ENCODE measurements at places on chromosomes 3 and 15.
A peak's percentile ranks its signal among the peaks of the same experiment; 100 is the strongest.

DNA sequence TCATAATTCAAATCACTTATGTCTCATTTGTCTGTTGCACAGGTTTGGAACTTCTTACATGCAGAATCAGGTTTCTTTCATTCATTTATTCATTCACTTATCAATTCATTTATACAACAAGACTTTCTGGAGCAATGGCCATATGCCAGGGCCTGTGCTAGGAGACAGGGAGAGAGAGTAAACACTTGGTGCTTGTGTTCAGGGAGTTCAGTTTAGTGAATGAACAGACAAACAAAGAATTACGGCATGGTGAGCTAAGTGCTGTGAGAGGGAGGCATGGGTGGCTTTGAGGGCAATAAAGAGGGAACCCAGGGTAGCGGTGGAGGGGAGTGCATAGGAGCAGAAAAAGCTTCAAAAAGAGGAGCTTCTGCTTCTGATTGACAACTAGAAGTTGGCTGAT is 8.5 kb upstream of the IREB2 start:
- DNase-seq = no peak

- no peak for DNase-seq
Observed at GRCh38 chr3:105758451-105758850, 110.4 kb downstream of the CBLB start.

- no peak for DNase-seq
Observed at GRCh38 chr3:195065142-195065863, 205.7 kb downstream of the XXYLT1 start.

GRCh38 chr3:141877911-141878310 is 1.5 kb downstream of the ATP1B3 start:
- DNase-seq = peak; percentile 10

DNA sequence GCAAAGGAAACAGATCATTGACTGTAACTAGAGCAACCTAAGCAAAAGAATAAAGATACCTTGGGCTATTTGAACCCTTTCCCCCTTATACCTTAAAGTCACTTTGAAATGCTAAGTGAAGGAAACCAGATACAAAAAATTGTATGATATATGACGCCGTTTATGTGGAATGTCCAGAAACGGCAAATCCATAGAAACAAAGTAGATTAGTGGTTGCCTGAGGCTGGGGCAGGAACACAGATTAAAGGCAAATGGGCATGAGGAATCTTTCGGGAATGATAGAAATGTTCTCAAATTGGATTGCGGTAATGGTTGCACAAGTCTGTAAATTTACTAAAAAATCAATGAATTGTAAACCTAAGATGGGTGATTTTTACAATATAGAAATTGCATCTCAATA is 160.1 kb upstream of the CCDC54 start:
- DNase-seq = no peak

- no peak for DNase-seq
Observed at GRCh38 chr3:46542801-46543201, 23.3 kb downstream of the LRRC2 start.

GRCh38 chr15:59244337-59244736 is 37.7 kb downstream of the LDHAL6B start:
- DNase-seq = peak; percentile 52

GRCh38 chr15:63200464-63201249 is 11.3 kb downstream of the RAB8B start:
- no peak for DNase-seq

DNA sequence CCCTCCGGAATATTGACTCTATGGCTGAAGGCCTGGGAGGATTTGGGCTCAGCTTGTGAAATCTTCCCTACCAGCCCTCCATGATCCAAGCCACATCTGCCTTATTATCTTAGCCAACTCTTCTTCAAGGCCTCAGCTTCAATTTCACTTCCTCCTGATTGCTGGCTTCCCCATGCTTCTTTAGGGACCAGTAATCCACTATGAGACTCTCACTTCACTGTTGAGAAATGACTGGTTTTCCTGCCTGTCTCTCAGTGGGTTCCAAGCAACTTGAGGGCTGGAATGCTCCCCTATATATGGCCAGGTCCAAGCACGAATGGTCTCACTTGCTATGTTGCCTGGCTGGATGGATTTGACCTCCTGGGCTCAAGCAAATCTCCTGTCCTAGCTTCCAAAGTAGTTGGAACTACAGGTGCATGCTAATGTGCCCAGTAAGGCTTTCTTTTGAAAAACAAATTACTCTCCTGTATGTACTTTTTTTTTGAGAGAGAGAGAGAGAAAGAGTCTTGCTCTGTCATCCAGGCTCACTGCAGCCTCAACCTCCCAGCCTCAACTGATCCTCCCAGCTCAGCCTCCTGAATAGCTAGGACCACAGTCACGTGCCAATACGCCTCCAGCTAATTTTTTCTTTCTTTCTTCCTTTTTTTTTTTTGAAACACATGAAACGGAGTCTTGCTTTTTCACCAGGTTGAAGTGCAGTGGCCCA is 7.9 kb upstream of the PIK3CB start:
- peak; percentile 38 for DNase-seq

DNA sequence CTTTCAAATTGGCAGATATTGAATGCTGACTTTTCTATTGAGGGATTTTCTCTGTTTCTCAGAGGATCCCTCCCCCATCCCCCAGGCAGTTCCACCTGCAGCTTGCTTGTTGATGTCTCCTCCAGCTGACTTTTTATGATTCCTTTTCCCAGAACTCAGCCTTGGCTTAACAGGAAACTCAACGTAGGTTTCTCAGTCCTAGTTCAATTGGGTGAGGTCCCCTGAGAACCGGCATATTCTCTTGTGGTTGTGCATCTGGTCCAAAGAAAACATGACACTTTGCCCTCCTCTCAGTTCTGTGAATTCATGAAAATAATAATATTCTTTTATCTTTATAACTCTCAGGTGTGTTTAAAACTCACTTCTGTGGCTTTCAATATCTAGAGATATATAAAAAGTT is 1222.1 kb downstream of the OTOL1 start:
- no peak for DNase-seq

DNA sequence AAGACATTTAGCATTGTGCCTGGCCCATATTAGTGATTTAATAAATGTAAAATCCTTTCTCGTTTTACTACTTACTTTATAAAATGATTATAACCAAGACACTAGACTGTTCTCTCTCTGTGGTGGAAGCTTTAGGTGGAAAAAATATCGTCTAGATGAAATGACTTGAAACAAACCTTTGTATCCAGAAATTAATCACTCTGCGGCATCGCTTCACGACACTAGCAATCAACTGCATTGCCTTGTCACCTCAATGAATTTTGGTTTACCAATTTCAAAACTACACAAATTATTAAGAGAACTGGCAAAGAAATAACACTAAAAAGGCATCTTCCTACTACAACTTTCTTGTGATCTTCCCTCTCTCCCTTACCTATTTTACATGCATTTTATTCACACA is 627.2 kb upstream of the ROBO1 start:
- DNase-seq = no peak

- DNase-seq = no peak
Observed at GRCh38 chr3:172939651-172940293, 189.2 kb downstream of the ECT2 start.

GRCh38 chr3:45985532-45986302 is 9.9 kb downstream of the FYCO1 start:
- no peak for DNase-seq

DNA sequence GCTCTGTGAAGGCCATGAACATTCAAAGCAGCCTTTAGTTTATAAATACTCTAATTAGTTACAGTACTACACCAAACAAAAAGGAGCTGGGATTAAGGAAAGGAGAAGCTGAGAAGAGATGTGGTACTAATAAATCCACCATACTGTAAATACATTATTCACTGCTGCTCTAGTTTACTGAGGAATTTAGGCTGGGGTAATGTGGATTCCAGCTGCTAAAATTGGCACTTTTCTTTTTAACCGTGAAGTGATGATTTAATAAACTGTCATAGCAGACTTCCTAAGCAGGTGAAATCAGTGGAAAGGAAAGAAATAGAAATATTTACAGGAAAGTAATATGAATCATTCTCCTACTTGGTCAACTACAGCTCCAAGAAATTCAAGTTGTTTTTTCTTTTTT is 88.7 kb downstream of the TFG start:
- no peak for DNase-seq

DNA sequence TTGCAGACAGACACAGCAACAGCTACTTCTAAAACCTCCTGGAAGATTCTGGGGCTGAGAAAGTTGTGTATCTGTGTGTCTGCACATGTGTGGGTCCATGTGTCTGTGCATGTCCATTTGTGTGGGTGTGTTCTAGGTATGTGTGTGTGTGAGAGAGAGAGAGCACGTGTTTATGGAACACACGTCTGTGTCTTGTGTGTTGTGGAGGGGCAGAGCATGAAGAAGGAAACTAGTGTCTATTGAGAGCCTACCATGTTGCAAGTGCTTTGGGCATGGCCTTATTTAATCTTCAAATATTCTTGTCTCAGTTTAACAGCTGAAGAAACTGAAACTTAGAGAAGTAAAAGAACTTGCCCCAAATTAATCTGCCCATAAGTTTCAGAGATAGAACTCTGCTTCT is 327.5 kb downstream of the UACA start:
- DNase-seq = peak; percentile 49

GRCh38 chr3:55322638-55323037 is 164.5 kb downstream of the WNT5A start:
- no peak for DNase-seq

DNA sequence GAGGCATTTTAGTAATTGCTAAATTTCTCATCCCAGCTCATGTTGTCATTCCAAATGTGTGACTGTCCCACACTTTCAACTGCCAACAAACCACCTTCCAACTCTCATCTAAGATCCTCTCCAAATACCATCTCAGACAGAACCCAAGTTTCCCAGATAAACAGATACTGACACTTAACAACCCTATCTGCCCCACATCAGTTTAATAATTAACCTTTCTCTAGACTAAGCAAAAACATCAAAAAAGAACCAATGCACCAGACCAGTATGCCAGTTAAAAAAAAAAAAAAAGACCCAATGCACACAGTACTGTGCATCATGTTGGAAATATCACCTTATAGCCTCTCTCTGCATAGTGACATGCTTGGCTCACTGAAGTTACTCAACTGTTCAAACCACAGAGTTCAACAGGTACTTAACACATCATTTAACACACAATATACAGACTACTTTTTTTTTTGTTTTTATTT is 5.5 kb downstream of the SFMBT1 start:
- DNase-seq = no peak

- no peak for DNase-seq
Observed at GRCh38 chr3:94401466-94401865, 338.6 kb downstream of the NSUN3 start.

DNA sequence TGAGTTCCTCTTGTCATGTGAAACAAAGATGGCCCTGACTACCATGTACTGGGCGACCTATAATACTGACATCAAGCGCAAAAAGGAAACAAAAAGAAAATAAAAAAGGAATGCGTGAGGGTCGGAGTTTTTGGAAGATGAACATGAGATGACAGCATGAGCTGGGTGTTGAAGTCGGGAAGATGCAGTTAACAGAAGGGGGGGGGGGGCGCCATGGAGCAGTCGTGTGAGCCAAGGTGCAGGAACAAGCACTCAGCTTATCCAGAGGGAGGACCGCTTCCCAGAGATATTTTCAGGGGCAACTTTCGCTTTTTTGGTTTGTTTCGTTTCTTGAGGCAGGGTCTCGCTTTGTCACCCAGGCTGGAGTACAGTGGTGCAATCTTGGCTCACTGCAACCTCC is 110.2 kb downstream of the RORA start:
- no peak for DNase-seq

DNA sequence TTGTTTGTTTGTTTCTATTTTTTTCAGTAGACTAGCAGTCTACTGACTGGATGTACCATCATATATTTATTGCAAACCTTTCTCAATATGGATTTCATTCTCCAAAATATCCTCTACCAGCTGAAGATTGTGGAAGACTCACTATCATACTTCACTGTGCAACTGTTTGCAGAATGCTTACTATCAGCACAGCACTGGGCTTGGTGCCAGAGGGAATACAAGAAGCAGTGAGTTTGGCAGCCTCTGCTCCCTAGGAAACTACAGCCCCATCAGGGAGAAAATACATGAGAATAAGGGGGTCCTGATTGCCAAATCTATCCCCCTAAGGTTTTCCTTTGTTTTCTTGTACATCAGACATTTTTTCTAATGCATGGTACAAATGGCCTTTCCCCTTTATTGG is 27.5 kb downstream of the AQP9 start:
- no peak for DNase-seq

DNA sequence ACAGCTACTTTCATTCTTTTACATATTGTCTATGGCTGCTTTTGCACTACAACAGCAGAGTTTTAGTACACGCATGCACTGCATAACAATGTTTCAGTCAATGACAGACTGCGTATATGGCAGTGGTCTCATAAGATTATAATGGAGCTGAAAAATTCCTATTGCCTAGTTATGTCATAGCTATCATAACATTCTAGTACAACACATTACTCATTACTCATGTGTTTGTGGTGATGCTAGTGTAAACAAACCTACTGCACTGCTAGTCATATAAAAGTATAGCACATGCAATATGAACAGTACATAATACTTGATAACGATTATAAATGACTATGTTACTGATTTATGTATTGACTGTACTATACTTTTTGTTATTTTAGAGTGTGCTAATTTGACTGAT is 47.9 kb downstream of the QTRT2 start:
- DNase-seq = no peak

GRCh38 chr15:80531388-80531787 is 127.2 kb downstream of the ARNT2 start:
- DNase-seq = no peak

DNA sequence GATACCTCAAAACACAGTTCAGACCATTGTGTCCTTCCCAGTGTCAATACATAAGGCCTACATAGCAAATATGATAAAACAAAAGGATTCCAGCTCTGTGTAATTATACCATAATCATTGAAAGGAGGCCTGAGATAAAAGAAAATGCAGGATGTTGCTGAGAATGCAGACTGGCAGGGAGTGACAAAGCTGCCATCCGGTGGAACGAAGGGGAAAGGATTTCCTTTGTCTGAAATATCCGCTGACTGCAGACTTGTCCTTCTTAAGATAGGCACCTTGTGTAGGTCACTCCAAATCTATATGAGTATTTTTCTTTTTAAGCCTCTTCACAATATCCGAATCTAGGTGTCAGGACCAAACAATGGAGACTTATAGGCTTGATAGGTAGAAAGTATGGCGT is 108.0 kb downstream of the KCNH8 start:
- no peak for DNase-seq

- DNase-seq = peak; percentile 47
Observed at GRCh38 chr3:178436773-178437172, 99.5 kb upstream of the KCNMB2 start.
